Activated naive CD4-positive, alpha-beta T cell treated with anti-CD3 and anti-CD28 coated beads, Interleukin-2, amount 50 U/mL, for 16 hours (primary cell): ENCODE measurements at places on chromosomes 13 and 19.

GRCh38 chr13:112821340-112822055, 131.7 kb downstream of the ATP11A start:
- DNase-seq, result no peak

DNA sequence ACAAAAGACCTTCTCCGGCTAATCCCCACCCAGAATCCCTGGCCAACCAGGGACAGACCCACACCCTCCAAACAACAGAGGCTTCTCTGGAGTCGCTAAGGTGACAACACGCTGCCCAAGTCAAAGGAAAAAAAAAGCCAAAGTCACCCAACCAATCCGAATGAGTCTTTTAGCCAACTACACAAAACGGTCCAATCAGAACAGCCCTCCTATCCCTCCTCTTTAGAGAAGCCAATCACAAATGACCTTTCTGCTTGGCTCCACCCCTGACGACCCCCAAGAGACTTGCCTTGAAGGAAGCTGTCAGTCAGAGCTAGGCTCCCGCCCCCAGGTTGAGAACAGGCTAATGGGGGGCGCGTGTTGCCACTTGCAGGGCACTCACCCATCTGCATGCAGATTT, 6.6 kb upstream of the FBXW9 start:
- DNase-seq, result no peak

DNA sequence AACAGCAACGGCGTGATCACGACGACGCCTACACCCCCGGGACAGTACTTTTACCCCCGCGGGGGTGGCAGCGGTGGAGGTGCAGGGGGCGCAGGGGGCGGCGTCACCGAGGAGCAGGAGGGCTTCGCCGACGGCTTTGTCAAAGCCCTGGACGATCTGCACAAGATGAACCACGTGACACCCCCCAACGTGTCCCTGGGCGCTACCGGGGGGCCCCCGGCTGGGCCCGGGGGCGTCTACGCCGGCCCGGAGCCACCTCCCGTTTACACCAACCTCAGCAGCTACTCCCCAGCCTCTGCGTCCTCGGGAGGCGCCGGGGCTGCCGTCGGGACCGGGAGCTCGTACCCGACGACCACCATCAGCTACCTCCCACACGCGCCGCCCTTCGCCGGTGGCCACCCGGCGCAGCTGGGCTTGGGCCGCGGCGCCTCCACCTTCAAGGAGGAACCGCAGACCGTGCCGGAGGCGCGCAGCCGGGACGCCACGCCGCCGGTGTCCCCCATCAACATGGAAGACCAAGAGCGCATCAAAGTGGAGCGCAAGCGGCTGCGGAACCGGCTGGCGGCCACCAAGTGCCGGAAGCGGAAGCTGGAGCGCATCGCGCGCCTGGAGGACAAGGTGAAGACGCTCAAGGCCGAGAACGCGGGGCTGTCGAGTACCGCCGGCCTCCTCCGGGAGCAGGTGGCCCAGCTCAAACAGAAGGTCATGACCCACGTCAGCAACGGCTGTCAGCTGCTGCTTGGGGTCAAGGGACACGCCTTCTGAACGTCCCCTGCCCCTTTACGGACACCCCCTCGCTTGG, 966 bp downstream of the JUNB start:
- peak; percentile 80 for DNase-seq

- DNase-seq, result no peak
Measured at GRCh38 chr19:20912973-20913372, 10.1 kb upstream of the ZNF85 start.

- DNase-seq, result no peak
Measured at GRCh38 chr19:14544977-14545715, 15.8 kb downstream of the TECR start.

DNA sequence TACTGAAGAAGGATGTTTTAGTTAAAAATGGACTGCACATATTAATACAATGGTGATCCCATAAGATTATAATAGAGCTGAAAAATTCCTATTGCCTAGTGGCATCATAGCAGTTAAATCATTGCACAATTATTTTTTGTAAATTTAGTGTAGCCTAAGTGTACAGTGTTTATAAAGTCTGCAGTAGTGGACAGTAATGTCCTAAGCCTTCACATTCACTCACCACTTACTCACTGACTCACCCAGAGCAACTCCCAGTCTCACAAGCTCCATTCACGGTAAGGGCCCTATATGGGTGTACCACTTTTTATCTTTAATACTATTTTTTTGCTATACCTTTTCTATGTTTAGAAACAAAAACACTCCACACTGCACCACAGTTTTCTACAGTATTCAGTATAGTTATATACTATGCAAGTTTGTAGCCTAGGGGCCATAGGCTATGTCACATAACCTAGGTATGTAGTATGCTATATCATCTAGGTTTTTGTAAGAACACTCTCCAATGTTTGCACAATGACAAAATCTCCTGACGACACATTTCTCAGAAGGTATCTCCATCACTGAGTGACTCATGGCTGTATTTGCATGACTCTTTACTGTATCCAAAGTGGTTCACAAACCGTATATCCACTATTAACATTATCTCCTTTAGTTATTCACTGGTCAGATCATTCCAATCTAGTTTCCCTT, 536.0 kb downstream of the KLF12 start:
- DNase-seq, result no peak

DNA sequence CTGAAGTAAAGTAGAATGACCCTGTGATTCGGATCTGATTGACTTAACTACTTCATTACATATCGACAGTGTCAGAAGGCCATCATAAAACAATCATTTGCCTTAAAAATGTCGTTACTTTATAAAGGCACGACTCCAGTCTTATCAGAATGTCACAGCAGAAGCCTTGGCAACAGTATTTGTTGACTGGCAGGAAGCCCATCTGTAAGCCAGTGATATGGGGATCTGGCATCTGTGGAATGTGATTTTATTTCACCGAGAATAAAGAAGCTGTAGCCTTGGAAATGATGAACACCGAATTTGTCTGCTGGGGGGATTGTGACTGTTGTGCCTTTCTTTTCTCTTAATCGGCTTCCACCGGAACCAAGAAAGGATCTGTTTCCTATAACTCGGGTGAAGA, 362.5 kb downstream of the TDRD3 start:
- DNase-seq, result no peak

DNA sequence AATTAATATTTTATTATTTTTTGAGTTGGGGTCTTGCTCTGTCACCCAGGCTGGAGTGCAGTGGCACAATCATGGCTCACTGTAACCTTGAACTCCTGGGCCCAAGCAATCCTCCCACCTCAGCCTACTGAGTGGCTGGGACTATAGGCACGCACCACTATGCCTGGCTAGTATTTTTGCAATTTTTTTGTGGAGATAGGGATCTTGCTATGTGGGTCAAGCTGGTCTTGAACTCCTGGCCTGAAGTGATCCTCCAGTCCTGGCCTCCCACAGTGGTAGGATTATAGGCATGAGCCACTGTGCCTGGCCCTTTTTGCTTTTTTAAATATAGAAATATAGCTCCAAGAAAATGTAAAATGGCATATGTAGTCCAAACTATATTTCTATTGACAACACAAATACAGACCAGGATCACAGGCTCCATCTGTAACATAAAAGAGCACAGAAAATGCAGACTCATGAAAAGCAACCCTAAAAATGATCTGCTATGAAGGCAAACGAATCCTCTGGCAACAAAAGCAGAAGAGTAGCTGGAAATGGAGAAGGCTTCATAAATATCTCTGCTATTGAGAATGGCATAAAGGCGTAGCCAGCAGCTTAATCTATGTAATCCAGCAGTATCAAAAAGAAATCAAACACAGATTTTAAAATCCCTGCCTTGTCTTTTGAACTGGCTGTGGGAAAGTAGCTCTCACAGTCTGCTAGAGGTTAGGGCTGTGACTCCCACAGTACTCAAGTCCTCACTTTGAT, 200.6 kb downstream of the LHFPL6 start:
- no peak for DNase-seq

- no peak for DNase-seq
Measured at GRCh38 chr13:109200556-109200955, 571.1 kb downstream of the MYO16 start.

- DNase-seq, result no peak
Measured at GRCh38 chr19:38068826-38069225, 155.2 kb downstream of the DPF1 start.

- DNase-seq, result no peak
Measured at GRCh38 chr19:29266603-29267002, 53.7 kb upstream of the UQCRFS1 start.

DNA sequence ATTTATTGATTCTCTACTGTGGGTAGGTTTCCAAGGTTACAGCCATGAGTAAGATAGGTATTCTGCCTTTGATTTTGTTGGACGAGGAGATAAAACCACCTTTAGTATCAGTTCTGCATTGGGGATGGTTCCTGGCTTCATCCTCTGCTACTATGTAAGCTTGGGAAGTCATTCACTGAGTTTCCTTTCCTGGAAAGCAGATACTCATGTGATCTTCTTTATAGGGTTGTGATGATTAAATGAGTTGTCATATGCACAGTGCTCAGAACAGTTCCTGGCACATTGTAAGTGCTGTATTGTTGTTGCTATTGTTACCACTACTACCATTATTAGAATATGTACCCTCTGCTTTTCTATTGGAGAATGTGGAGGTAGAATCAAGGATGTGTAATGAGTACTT, 13.1 kb upstream of the WTIP start:
- no peak for DNase-seq

GRCh38 chr13:94322925-94323763, 156.3 kb downstream of the DCT start:
- no peak for DNase-seq

- DNase-seq, result no peak
Measured at GRCh38 chr13:31755803-31756212, 16.5 kb downstream of the RXFP2 start.

GRCh38 chr13:98539666-98540065, 37.2 kb downstream of the STK24 start:
- DNase-seq, result no peak

DNA sequence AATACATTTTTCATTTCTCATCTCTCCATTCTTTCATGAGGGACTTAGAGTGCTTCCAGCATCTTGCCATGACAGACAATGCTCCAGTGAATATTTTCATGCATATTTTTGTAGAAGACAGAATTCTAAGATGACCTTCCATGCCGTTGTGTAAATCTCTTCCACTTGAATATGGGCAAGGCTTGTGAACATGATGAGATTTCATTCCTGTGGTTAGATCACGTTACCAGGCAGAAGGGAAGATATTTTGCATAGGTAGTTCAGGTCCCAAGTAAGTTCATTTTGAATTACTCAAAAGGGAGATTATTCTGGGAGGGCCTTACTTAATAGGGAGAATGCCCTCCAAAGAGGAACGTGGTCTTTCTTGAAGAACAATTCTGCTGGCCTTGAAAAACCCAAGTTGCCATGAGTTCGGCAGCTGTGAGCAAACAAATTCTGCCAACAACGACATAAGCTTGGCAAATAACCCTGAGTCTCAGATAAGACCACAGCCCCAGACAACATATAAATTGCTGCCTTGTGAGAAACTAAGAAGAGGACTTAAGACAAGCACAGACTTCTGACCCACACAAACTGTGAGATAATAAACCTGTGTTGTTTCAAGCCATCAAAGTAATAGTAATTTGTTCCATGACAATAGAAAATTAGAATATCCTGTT, 400.5 kb upstream of the GPC6 start:
- no peak for DNase-seq

- DNase-seq, result no peak
Measured at GRCh38 chr13:80497978-80498377, 157.1 kb upstream of the SPRY2 start.

DNA sequence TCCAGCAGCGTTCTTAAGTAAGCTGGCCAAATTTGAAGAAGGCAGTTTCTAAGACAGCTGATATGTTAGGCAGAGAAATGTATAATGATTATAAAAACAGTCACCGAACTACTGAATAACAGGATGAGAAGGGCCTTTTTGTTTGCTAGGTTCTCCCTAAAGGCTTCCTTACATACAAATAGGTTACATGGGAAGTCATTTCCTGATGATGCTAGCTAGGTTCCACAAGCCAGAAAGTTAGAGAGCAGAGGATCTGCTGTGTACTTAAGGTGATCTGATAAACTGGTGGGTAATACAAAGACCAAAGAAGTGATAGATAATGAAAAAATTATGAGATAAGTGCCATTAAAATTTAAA, 139.7 kb downstream of the VWA8 start:
- DNase-seq, result no peak

DNA sequence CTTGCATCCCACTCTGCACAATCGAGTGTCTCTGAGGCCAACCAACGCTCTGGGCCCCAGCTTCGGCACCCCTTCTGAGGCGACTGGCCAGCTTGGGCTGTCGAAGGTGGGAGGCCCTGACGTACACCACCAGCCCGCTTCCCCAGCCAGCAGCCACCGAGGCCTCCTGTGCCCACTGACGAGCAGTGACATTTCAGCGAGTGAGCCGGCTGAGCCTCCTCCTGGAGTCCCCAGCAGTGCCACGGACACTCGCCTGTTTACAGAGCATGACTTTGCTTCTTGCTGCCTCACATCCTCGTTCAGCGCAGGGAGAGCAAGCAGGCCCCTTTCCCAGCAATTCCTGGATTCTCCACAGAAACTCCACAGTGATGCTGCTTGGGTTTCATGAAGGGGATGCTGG, 240.2 kb upstream of the MAB21L1 start:
- no peak for DNase-seq

DNA sequence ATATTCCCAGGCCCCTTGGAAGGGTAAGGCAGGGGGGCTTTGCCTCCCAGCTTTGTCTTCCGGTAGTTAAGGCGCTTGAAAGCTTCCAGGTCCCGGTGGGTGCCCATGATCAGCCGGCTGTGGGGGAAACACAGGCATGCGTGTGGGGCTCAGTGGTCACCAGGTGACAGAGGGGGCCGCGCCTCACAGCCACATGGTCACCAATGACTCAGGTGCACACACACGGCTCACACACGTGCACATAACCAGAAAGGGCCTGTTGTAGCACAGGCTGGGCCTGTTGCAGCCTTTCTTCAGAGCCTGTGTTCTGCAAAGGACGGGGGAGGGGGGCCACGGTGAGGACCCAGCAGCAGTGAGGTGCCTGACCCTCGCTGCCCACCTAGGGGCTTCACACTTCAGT, 5.9 kb downstream of the NANOS3 start:
- DNase-seq, result no peak

- no peak for DNase-seq
Measured at GRCh38 chr19:31269425-31270127, 79.7 kb downstream of the TSHZ3 start.

DNA sequence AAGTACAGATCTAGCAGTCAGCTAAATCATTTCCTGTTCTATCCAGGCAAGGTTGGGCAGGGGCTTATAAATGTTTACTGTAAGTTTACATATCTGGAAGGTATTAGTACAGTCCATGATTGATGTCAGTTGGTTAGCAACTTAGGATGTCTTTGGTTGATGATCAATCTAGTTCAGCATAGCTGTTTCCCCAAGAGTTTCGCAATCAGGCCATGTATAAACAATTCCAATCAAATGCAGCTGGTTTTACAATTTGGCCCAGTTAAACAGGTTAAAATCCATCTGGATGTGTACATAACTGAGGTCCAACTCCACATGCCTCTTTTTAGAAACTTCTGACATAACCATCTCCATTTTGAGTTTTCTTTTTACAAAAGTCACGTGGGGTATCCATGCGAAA, 6.9 kb downstream of the ZNF221 start:
- no peak for DNase-seq

GRCh38 chr13:85366759-85367417, 432.3 kb downstream of the SLITRK6 start:
- no peak for DNase-seq
